ENCODE measurements at places on chromosomes 6 and 20.

- no peak for DNase-seq
These were observed 116.5 kb upstream of the ARG1 start for GRCh38 chr6:131456565-131456964.

DNA sequence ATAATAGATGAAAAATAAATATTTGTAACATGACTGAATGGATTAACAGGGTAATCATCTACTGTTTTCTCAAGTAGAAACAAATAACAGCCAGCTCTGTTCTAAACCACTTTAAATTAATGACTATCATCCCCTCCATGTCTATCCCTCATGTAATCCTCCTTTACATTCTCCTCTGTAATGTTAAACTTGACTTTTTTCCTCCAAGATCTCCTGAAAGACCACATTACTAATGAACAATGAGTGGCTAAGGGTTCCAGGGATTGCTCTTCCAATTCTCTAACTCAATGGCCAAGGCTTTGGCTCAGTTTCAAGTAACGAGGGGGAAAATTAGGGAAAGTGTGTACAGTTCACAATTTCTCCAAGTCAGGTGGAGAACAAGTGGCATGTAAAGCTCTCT, 37.6 kb upstream of the FBXL4 start:
- DNase-seq: no peak

- no peak for DNase-seq
These were observed 214.5 kb downstream of the SOX4 start for GRCh38 chr6:21808045-21808470.

DNA sequence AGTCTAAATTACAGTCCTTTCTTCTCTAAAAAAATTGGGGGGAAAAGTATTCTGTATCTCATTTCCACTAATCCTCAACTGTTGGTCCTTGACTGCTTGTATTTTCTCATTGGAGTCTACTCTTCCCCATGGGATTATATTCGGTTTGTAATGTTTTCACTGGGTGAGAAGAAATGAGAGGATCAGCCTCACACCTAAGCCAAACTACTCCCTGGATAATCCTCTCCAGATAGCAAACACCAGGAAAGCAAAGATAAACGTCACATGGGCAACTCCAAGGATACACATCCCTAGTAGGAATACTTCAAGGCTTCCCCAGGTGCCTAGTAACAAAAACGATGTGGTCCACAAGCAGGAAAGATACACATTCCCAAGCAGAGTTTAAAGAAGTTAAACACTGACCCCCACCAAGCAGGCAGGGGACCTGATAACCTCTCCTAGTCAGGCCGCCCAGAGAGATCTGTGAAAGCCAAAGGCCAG, 53.9 kb upstream of the SOX4 start:
- no peak for DNase-seq

- DNase-seq: no peak
These were observed 5.6 kb upstream of the BTBD3 start for GRCh38 chr20:11912013-11912658.

GRCh38 chr6:124203812-124204167, 400.1 kb downstream of the NKAIN2 start:
- DNase-seq: no peak

All from mucosa of gallbladder (tissue), 1 donor.